ENCODE measurements at places on chromosomes 16 and 17. TPM values are rescaled to one million over a fixed set of nuclear protein-coding genes. Genes with fewer than 3 reads are reported as not detected.

NUP88 gene
- 50.8 TPM for polyA plus RNA-seq

HIC1 gene
- 10.2 TPM for polyA plus RNA-seq

NGFR gene
- 5.6 TPM for polyA plus RNA-seq

NR1D1 gene
- 6.9 TPM for polyA plus RNA-seq

TMEM107 gene
- polyA plus RNA-seq, result 13.6 TPM

DNA sequence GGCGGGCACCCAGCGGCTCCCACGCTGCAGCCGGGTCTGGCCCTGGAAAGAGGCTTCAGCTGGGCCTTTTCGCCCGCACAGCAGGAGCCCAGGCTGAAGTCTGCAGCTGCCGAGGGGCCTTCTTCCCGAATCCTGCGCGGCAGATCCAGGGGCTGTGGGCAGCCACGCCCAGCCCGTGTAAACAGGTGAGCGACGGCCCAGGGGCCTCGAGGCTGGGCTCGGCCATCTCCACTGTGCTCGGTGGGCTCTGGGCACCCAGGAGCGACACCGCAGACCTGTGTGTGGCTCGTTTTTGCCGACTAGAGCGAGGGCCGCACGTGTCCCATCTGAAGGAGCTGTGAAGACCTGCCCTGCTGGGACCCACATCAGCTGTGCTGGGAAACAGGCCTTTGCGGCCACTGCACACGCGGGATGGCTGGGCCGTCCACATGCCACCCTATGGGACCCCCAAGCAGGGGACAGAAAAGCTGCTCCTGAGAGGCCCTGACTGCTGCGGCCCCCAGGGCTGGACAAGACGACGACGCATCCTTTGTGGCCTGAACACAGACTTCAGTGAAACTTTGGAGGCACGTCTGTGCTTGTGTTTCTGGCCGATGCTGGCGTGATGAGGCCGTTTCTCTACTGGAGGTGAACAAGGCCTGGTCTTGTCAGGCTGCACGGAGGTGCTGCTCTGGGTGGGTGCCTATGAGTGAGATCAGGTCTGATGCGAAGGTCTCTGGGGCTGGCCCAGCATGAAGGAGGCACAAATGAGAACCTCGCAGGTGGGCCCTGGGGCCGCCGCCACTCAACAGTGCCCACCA, 5.2 kb upstream of the APRT start:
- H3K4me3 ChIP-seq, result no peak overlapping the region
- H3K27me3 ChIP-seq, result no peaks in the 10 kb centered on the region
- DNase-seq, result no peak
- no peaks in the 10 kb centered on the region for H3K36me3 ChIP-seq

GRCh38 chr17:61411261-61412142, 11.9 kb downstream of the TBX2 start:
- H3K27ac ChIP-seq, result peak overlapping the region; percentile 99
- DNase-seq, result peak; percentile 79
- H3K4me3 ChIP-seq, result peak overlapping the region; percentile 68

DNA sequence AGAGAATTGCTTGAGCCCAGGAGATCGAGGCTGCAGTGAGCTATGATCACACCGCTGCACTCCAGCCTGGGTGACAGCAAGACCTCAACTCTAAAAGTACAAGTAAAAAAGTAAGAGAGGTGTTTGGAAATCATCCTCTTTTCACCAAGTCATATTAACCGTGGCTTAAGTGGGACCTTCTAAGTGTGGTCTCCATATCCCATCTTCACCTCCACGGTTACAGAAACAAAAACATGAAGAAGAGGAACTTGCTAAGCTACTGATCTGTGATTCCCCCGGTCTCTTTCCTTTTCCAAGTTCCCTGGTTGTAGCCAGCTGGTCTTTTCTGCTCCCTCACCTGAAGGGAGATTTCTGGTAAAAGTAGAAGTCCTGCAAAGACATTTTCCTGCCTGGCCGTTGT, 389.4 kb downstream of the CPPED1 start:
- no peaks in the 10 kb centered on the region for H3K27me3 ChIP-seq
- H3K4me3 ChIP-seq, result no peak overlapping the region
- no peak for DNase-seq
- no peaks in the 10 kb centered on the region for H3K4me1 ChIP-seq

- no peaks in the 10 kb centered on the region for H3K36me3 ChIP-seq
- H3K4me1 ChIP-seq, result no peaks in the 10 kb centered on the region
- H3K27me3 ChIP-seq, result no peaks in the 10 kb centered on the region
- no peak overlapping the region for H3K27ac ChIP-seq
Measured at GRCh38 chr16:12868788-12869187, 32.6 kb upstream of the SHISA9 start.

Measured in hepatocyte (in vitro differentiated cells).